ENCODE measurements at places on chromosomes 7 and 10. TPM values are rescaled to one million over a fixed set of nuclear protein-coding genes. Genes with fewer than 3 reads are reported as not detected.

Gene HOXA1
- total RNA-seq: 0.32 TPM

Gene NKX2-3
- not detected for total RNA-seq

Gene DRGX
- total RNA-seq: not detected

Gene STAMBPL1
- 120 TPM for total RNA-seq

Gene SLC39A12
- not detected for total RNA-seq

Gene CDHR3
- 9.1 TPM for total RNA-seq

Gene ZNF248
- 11.3 TPM for total RNA-seq

Gene PILRA
- total RNA-seq: 0.43 TPM
